Stimulated activated CD4-positive, alpha-beta T cell treated with anti-CD3 and anti-CD28 coated beads, Interleukin-15, amount 100 ng/mL, for 1 hour (primary cell): ENCODE measurements at places on chromosomes 11 and 22.

DNA sequence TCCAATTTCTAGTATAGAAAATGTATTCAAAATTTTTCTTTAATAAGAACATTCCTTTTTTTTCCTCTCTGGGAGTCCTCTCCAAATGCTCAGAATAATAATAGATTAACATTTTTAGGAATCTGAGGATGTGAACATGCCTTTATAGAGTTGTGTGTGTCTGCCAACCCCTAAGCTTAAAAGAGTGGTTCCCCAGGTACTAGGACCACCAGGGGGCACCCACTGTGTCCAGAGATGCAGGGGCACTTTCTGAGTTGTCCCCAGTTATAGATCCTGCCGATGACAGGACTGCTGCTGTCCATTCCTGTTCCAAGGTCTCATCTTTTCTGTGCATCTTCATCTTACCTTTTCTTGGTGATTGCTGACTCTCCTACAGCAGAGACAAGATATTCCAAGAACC is 27.0 kb upstream of the MICAL2 start:
- DNase-seq, result no peak

DNA sequence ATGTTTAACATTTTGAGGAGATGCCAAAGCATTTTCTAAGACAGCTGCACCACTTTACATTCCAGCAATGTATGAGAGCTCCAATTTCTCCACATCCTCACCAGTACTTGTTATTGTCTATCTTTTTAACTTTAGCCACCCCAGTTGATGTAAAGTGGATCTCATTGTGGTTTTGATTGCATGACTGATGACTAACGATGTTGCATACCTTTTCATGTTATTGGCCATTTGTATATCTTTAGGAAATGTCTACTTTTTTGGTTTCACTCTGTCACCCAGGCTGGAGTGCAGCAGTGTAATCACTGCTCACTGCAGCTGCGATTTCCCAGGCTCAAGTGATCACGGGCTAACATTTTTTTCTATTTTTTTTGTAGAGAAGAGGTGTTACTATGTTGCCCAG is 8.9 kb downstream of the TTC28 start:
- no peak for DNase-seq

- DNase-seq, result no peak
These were observed 58.5 kb upstream of the ANO1 start for GRCh38 chr11:70019576-70020011.

GRCh38 chr22:27258616-27259172 is 542.9 kb downstream of the MN1 start:
- DNase-seq, result no peak

GRCh38 chr22:19837915-19838314 is 16.8 kb downstream of the GNB1L start:
- no peak for DNase-seq

- no peak for DNase-seq
These were observed 36.8 kb downstream of the ARFGAP2 start for GRCh38 chr11:47139878-47140277.

DNA sequence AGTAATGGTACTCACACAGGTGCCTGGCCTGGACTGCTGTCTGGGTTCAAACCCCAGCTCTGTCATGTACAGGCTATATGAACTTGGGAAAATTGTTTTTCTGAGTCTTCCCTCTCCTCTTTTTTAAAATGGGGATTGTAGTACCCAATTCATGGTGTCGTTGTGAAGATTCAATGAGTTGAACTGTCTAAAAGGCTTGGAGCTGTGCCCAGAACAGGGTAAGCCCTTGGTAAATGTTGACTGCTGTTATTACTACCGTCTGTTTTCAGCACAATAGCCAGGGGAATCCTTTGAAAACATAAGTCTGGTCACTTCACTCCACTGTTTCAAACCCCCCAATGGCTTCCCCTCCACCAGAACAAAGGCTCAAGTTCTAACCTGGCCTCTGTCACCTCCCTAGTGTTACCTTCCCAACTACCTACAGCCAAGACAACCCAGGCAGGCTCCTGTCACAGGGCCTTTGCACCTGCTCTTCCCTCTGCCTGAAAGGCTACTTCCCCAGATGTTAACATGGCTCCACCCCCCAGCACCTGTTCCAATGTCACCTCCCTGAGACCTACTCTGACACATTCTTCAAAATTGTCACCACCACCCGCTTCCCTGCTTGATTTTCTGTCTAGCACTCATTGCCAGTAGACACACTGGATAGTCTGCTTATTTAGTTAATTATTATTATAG is 152.8 kb downstream of the CHST1 start:
- no peak for DNase-seq

DNA sequence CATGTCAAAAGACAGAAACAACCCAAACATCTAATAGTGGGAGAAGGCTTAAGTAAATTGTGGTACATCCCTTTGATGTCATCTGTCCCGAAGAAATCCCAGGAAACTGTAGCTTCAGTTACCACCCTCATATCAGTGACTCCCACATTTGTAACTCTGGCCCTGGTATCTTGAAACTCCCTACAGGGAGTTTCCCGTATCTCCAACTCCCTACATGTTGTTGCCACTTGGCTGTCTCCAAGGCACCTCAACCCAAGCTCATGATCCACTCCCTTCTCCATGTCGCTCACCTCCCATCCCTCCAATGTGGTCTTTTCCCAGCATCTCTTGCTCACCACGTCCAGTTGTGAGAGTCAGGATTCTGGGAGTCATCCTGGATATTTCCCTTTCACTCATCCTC is 68.1 kb downstream of the CACNG2 start:
- no peak for DNase-seq

DNA sequence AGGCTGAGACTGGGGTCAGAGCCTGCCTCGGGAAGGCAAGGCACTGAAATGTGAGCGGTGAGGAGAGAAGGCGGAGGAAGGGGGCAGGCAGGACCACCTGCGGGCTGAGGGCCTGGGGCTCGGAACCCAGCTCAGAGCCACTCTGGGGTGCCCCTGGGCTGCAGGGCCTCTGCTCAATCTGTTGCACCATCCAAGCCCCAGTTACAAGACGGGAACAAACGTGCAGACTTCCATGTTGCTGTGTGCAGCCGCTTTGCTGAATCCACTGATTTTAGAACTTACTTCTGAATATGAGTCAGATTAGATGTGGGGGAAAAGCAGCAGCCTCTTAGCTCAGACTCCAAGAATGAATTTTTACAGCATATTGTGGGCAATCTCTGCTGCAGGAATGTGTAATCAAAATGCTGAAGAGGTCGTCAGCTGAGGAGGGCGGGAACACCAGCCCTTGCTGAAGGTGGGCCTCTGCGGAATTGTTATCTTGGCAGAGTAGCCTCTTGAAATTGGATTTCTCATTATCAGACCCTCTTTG is 21.6 kb downstream of the PARVG start:
- no peak for DNase-seq

DNA sequence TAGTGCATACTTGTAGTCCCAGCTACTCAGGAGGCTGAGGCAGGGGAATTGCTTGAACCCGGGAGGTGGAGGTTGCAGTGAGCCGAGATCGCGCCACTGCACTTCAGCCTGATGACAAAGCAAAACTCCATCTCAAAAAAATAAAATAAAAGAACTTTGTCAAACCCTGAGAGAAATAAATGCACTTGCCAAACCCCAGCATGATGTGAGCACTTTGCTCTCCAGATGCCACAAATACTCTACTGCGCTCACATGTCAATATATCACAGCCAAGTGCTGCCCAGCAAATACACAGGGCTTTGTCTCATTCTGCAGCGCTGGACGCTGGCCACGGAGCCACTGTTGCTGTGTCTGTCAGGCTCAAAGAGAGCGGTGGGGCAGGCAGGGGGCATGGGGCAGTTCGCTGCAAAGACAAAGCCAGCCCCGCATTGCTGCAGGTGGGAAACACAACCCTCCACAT is 45.1 kb downstream of the AHNAK start:
- no peak for DNase-seq

DNA sequence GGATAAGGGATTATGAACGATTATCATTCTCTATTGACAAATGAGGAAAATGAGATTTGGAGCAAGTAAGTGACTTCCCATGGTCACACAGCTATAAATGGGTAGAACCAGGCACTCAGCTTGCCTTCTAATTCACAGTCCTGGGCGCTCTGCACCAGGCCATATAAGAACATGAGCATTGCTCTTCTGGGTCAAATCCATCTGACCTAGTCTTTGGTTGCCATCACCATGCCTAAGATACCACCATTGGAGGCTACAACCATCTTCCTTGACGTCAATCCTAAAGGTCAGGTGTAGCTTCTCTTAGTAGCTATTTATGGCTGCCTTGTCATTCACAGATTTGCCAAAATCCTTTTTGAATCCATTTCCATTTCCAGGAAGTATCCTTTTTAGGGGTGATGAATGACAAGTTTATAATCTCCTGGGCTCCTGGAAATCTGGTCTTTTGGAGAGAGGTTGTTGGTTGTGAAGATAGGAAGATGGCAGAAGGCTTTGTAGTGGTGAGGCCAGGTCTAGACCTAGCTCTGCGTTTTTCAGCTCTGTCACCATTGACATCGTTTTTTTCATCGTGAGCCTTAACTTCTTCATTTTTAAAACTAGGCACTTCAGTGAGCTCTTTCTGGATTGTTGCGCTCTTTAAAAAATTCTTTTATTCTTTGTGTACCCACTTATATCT is 11.1 kb downstream of the ZBTB16 start:
- DNase-seq, result no peak

DNA sequence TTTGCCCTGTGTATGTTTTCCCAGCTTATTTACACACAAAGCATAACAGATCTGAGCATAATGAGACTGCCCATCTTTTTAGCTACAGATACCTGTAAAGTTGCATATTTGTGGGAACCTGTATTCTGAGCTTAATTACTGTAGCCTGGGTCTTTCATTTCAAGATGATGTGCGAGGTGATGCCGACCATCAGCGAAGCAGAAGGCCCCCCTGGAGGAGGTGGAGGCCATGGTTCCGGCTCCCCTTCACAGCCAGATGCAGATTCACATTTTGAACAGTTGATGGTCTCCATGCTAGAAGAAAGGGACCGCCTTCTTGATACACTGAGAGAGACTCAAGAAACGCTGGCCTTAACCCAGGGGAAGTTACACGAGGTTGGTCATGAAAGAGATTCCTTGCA is 1.5 kb downstream of the PPFIA1 start:
- no peak for DNase-seq

DNA sequence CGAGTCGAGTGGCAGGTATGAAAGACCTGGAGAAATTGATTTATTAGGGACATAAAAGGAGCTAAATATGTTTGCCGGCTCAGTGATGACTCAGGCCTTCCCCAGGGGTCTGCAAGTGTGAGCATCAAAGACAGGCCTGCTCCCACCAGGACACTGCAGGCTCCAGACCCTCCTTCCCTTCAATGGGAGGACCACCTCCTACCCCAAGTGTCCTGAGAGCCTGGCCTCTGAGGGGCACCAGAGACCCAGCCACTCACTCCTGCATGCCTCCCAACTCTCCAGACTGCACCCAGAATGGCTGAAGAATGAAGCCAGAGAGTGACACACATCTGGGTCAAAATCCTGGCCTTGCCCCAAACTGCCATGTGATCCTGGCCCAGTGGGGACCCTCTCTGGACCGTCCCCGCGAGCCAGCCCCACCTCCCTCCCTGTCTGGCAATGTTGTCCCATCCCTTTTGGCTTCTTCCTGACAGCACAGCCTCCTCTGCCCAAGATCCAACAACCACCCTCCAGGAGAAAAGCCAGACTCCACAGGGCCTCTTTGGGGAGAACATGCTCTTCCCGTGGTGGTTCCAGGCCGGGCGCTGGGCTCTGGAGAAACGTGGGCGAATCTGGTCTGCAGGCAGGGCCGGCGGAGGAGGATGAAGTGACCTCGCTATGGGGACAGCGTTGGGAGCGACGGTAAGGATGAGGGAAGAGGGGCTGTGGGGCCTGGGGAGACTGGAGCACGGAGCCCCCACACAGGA is 36.2 kb downstream of the CYTH4 start:
- DNase-seq, result no peak

DNA sequence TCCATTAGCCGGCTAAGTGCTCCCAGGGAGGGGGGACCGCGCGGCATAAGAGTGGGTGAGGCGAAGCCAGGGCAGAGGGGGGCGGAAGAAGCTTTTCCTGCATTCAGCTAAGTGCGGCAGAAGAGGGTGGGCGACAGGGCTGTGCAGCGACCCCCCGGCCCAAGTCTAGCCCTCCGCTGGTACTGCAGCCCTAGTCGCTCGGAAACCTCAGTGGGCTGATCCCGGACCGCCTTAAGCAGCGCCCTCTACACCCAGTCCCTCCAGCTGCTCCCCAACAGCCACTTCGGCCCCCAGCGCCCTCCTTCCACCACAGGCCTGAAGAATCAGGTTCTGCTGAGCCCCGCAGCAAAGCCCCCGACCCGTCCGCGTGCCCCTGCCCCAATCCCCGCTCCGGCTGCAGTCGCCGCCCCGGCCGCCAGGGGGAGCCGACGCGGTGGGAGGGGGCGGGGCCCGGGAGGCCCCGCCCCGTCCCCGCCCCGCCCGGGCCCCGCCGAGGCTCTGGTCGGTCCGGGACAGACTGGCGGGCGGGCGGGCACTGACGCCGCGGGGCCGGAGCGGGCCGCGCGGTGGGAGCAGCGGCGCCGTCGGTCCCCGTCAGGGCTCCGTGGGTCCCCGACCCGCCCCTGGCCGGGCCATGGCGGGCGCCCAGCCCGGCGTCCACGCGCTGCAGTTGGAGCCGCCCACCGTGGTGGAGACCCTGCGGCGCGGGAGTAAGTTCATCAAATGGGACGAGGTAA is at the start of gene PLCB3:
PLCB3 (plus strand) TSS at position 515 of the 737 bp plus-strand sequence; CDS start at position 635, 120 bp downstream.
- DNase-seq, result peak; percentile 60

DNA sequence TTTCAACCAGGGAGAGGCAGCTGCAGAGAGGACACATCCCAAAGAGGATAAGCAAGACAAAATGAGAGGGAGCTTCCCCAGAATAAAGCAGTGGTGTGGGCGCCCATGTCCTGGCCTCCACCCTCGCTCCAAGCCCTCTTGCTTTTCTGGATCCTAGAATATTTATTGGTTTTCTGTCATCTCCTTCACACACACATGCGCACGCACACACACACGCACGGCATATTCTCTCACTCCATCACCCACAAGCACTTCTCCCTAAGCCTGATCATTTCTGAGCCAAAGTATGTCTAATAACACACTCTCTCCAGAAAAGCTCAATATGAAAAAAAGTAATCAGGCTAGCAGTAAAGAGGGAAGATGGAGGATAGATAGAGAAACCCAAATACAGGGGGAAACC is 7.6 kb downstream of the IGSF9B start:
- DNase-seq, result no peak

GRCh38 chr11:79173615-79174014 is 267.2 kb downstream of the TENM4 start:
- DNase-seq, result no peak

- no peak for DNase-seq
These were observed 298.7 kb upstream of the NCAM1 start for GRCh38 chr11:112662554-112662953.
